ENCODE measurements at places on chromosomes 6 and 20. TPM values are rescaled to one million over a fixed set of nuclear protein-coding genes. Genes with fewer than 3 reads are reported as not detected.

STK38 gene
- 17.1 TPM for total RNA-seq

OR12D3 gene
- total RNA-seq, result not detected

DDX43 gene
- total RNA-seq, result not detected

LGSN gene
- total RNA-seq, result not detected

ASIP gene
- not detected for total RNA-seq

BTN2A1 gene
- 18.9 TPM for total RNA-seq

ANKRD66 gene
- not detected for total RNA-seq

COL9A1 gene
- total RNA-seq, result 7.6 TPM

SSTR4 gene
- total RNA-seq, result not detected

- H3K27me3 ChIP-seq, result no peaks in the 10 kb centered on the region
- H3K36me3 ChIP-seq, result no peaks in the 10 kb centered on the region
- H3K4me3 ChIP-seq, result no peak overlapping the region
- no peaks in the 10 kb centered on the region for H3K4me1 ChIP-seq
- DNase-seq, result peak; percentile 20
Observed at GRCh38 chr6:3471711-3472110, 14.9 kb upstream of the SLC22A23 start.

DNA sequence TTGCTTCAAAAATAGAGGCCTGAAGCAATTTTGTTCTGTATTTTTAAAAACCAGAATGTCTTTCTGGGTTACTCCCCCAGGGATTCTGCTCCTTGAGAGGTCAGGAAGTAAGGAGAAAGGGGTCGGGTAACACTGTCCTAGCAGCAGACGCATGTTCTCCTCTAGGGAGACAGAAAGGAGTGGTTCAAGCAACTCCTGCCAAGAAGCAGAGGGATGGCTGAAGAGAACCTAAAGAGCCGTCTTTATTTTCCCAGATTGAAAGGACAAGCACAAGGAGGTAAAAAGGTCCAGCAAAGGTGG lies 58.0 kb upstream of the SLC4A11 start:
- DNase-seq, result no peak
- peaks cover 27% of the 10 kb centered on the region for H3K36me3 ChIP-seq
- no peak overlapping the region for H3K27ac ChIP-seq
- no peak overlapping the region for H3K4me3 ChIP-seq
- H3K27me3 ChIP-seq, result no peaks in the 10 kb centered on the region

DNA sequence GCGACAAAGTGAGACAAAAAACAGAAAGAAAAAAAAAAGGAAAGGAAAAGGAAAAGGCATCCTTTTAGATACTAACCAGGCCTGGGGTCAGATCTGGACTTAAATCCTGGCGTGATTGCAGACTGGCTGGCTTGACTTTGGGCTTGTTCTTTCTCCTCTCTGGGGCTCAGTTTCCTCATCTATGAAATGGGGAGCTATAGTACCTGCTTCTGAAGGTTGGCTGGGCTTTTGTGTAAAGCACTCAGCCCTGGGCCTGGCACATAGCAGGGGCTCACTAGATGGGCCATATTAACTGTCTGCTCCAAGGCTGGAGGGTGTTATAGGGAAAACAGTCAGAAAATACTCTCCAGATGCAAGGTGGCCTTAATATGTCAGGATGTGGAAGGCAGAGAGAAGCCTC lies 1.2 kb upstream of the R3HDML start:
- H3K27ac ChIP-seq, result no peak overlapping the region
- H3K27me3 ChIP-seq, result no peaks in the 10 kb centered on the region
- H3K4me1 ChIP-seq, result no peaks in the 10 kb centered on the region
- H3K36me3 ChIP-seq, result no peaks in the 10 kb centered on the region
- no peak overlapping the region for H3K4me3 ChIP-seq

- no peak overlapping the region for H3K4me3 ChIP-seq
- no peak overlapping the region for H3K27ac ChIP-seq
- H3K27me3 ChIP-seq, result no peaks in the 10 kb centered on the region
- DNase-seq, result no peak
- H3K36me3 ChIP-seq, result no peaks in the 10 kb centered on the region
- H3K4me1 ChIP-seq, result no peaks in the 10 kb centered on the region
Observed at GRCh38 chr6:148979014-148979901, 232.4 kb downstream of the UST start.

DNA sequence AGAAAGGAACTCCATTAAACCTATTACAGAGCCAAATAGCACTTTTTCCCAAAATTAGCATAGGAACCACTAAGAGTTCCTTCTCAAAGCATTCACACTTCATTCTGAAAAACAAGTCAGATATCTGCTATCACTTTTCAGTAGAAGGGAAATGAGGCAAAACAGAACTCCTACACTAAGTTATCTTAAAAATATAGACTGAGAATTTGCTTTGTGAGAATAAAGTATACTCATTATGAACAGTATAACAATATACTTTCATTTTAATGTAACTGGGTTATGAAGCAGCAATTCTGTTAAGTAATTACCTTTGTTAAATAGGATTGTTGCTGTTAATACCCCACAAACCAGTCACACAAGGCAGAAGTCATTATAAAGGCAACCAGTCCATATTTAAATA lies 8.7 kb downstream of the MTRF1L start:
- no peak overlapping the region for H3K27ac ChIP-seq
- no peak for DNase-seq
- no peaks in the 10 kb centered on the region for H3K4me1 ChIP-seq
- H3K4me3 ChIP-seq, result no peak overlapping the region
- H3K36me3 ChIP-seq, result peaks cover 51% of the 10 kb centered on the region

GRCh38 chr6:39367700-39368099 lies 45.2 kb upstream of the KCNK16 start:
- no peak overlapping the region for H3K4me3 ChIP-seq
- no peak overlapping the region for H3K27ac ChIP-seq
- no peaks in the 10 kb centered on the region for H3K36me3 ChIP-seq
- peaks cover 5% of the 10 kb centered on the region for H3K4me1 ChIP-seq

GRCh38 chr20:51926670-51927305 lies 124.5 kb upstream of the SALL4 start:
- DNase-seq, result no peak
- H3K27me3 ChIP-seq, result no peaks in the 10 kb centered on the region
- H3K36me3 ChIP-seq, result no peaks in the 10 kb centered on the region
- no peak overlapping the region for H3K4me3 ChIP-seq

- peak overlapping the region; percentile 26 for H3K27ac ChIP-seq
- peaks cover 31% of the 10 kb centered on the region for H3K4me1 ChIP-seq
- H3K36me3 ChIP-seq, result no peaks in the 10 kb centered on the region
- H3K27me3 ChIP-seq, result no peaks in the 10 kb centered on the region
- H3K4me3 ChIP-seq, result no peak overlapping the region
- peak; percentile 65 for DNase-seq
Observed at GRCh38 chr20:19969106-19969505, 48.1 kb upstream of the NAA20 start.

DNA sequence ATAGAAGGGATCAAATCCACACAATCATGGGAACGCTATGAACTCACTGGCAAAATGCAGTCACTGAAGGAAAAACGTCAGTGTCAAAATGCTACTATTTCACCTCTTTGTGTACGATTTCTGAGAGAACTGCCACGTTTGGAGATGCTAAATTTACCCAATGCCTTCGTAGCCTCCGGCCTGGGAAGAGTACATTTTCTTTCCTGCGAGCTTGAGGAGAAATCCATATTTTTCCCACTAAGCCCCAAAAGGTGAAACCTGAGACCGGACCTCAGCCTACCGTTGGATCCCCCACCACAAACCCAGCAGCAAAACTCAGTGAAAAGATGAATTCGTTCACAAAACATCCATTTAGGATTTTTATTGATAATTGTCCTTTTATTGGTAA lies 131.7 kb downstream of the GPX5 start:
- peak overlapping the region; percentile 94 for H3K4me3 ChIP-seq
- no peaks in the 10 kb centered on the region for H3K4me1 ChIP-seq
- DNase-seq, result no peak
- no peaks in the 10 kb centered on the region for H3K27me3 ChIP-seq

DNA sequence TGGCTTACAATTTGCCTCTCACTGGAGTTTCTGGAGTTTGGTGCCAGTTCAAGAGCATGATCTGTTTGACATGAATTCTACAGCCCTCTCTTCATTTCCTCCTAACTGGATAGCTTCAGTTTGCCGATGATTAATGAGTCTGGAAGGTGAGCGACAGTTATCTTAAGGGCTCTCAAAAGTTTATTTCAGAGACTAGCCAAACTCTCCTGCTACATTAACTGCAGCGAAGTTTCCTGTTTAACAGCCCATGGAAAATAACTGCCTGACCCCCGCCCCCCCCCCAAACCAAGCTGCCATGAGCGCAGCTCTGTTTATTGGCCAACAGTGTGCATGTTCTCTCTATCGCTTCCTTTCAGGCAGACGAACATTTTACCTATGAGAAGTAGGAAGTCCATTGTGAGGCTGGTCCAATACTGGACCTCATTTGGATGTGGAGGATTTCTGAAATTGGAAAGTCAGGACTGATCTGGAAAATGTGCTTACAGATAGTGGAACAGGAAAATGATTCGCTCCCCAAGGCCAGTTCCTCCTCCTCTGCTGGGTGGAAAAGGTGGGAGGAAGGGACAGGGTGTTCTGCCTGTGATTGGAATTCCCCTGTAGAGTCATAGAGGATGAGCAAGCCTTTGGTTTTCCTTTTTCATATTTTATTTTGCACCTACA lies 522.2 kb upstream of the JAG1 start:
- no peak overlapping the region for H3K4me3 ChIP-seq
- peaks cover 34% of the 10 kb centered on the region for H3K4me1 ChIP-seq
- peak overlapping the region; percentile 67 for H3K27ac ChIP-seq
- H3K36me3 ChIP-seq, result no peaks in the 10 kb centered on the region
- peak; percentile 31 for DNase-seq

GRCh38 chr6:167702241-167702827 lies 124.4 kb upstream of the AFDN start:
- H3K36me3 ChIP-seq, result no peaks in the 10 kb centered on the region
- no peaks in the 10 kb centered on the region for H3K27me3 ChIP-seq
- H3K27ac ChIP-seq, result no peak overlapping the region
- no peak overlapping the region for H3K4me3 ChIP-seq
- DNase-seq, result no peak

DNA sequence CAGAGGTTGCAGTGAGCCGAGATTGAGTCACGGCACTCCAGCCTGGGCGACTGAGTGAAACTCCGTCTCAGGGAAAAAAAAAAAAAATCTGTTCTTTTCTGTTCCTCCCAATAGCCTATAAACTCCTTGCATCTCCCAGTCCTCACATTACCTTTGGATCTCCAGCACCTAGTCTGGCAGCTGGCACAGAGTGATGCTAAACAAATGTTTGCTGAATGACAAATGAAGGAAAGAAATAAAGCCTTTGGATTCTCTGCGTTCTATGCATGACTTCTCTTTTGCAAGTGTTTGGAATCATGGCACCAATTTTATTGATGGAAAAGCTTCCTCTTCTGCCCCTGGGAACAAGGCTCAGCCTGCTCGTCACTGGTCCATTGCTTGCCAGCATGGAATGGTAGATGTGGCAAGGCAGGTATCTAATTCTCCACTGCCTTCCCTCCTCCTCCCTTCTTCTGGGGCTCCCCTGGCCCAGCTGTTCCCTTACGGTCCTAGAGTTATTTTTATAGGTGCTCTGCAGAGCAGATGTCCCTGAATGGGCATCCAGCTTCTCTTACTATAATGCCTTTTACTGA lies 53.6 kb upstream of the FYN start:
- no peak overlapping the region for H3K4me3 ChIP-seq
- H3K4me1 ChIP-seq, result no peaks in the 10 kb centered on the region
- no peak overlapping the region for H3K27ac ChIP-seq
- H3K36me3 ChIP-seq, result no peaks in the 10 kb centered on the region
- no peaks in the 10 kb centered on the region for H3K27me3 ChIP-seq
- no peak for DNase-seq

DNA sequence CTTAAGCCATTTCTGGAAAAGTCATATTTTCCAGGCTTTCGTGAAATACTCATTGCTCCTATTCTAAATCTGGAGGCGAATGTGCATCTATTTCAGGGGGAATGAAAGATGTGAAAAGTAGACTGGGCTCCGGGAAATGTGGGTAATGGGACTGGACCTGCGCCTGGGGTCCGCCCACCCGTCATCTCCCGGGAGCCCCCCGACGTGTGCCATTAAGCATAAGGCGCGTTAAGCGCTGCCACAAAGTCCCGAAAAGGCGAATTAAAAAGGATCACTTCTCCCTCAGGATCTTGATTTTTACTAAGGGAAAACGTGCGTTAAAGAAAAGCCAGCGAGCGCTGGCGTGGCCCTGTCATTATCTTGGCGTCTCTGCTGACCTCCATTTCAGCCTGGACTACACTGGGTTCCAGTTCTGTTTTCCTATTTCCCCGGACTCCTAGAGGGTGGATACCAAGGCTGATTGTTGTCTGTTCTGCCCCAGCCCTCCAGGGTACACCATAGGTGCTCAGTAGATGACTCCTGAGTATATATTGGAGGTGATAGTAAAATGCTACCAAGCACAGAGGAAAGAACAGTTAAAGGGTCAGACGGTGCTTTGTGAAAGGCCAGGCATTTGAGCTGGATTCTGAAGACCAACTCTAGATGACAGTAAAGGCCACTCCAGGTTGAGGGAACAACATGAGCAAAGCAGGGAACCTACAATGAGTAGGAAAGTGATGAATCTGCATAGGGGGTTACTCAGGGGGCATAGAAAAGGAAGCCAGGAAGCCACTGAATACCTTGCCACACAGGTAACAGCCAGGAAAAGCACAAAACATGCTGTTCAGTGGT lies 89.2 kb upstream of the ARID1B start:
- no peaks in the 10 kb centered on the region for H3K27me3 ChIP-seq
- no peaks in the 10 kb centered on the region for H3K36me3 ChIP-seq
- peak; percentile 57 for DNase-seq
- H3K4me1 ChIP-seq, result peaks cover 6% of the 10 kb centered on the region
- peak overlapping the region; percentile 50 for H3K4me3 ChIP-seq
- no peak overlapping the region for H3K27ac ChIP-seq

- peaks cover 5% of the 10 kb centered on the region for H3K4me1 ChIP-seq
- H3K4me3 ChIP-seq, result no peak overlapping the region
- no peak for DNase-seq
- no peak overlapping the region for H3K27ac ChIP-seq
Observed at GRCh38 chr6:73049971-73050594, 175.2 kb downstream of the KHDC1L start.

- H3K27me3 ChIP-seq, result no peaks in the 10 kb centered on the region
- no peak overlapping the region for H3K4me3 ChIP-seq
- H3K36me3 ChIP-seq, result peaks cover 4% of the 10 kb centered on the region
- H3K4me1 ChIP-seq, result no peaks in the 10 kb centered on the region
- no peak overlapping the region for H3K27ac ChIP-seq
- DNase-seq, result no peak
Observed at GRCh38 chr20:1333462-1334369, 4.8 kb upstream of the SDCBP2 start.

- H3K36me3 ChIP-seq, result no peaks in the 10 kb centered on the region
- no peaks in the 10 kb centered on the region for H3K27me3 ChIP-seq
- H3K4me3 ChIP-seq, result no peak overlapping the region
- no peaks in the 10 kb centered on the region for H3K4me1 ChIP-seq
- H3K27ac ChIP-seq, result no peak overlapping the region
Observed at GRCh38 chr6:146593986-146594385, 4.8 kb upstream of the ADGB start.
